ENCODE measurements at places on chromosomes 16 and 17.

- no peak for DNase-seq
Measured at GRCh38 chr16:24098896-24099295, 157.2 kb upstream of the CACNG3 start.

GRCh38 chr17:57557834-57558681 is 187.0 kb downstream of the CCDC182 start:
- peak; percentile 48 for DNase-seq

DNA sequence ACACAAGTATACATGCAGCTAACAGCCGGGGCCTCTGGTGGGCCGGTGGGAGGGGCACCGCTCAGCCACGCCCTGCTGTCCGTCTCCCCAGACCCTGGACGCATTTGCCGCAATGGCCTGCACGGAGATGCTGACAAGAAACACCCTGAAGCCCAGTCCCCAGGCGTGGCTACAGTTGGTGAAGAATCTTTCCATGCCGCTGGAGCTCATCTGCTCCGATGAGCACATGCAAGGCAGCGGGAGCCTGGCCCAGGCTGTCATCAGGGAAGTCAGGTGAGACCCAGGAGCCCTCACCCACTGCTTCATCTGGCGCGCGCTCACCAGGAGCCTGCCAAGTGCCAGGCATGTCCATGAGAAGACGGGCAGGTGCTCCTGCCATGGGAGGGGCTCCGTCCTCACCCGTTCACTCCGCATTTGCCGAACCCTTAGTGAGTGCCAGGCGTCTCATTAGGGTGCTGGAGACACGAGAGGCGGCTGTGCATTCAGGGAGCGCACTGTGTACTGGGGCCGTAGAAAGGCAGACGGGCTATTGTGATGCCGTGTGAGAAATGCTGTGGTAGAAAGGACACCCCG is 51.4 kb upstream of the ENDOV start:
- DNase-seq, result no peak

GRCh38 chr17:34374457-34374856 is 11.4 kb upstream of the CCL1 start:
- DNase-seq, result no peak

DNA sequence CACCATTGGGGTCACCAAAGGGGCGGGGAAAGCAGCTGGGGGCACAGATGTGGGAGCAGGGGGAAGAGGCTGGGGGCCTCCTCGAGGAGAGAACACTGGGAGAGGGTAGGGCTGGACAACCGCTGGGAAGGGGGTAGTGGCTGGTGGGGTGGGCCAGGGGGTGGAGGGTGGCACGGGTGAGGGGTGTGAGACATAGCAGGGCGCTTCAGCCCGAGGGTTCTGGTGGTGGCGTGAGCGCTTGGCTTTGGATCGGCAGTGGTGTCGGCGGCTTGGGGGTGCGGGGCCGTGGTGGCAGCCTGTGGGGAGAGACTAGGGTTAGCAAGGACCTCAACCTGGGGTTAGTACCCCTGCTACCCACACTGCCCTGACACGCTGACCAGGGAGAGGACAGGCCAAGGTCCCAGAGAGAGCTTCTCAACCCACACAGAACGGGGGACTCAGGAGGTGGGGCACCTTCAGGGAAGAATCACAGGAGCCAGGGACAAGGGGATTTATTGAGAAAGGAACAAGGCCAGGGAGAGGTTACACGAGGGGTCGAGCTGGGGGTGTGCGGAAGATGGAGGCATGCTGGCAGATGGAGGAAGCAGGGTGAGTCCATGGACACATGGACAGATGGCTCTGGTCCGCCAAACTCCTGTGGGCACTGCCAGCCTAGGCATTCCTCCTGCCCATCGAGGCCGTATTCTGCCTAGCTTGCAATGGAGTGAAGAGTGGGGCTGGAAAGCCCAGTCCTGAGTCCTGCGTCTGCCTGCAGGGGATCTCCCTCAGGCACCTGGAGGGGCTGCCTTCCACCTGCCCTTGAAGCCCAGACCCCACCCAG is 8.4 kb downstream of the PER1 start:
- no peak for DNase-seq

Measured in AG08395 (cell line).